Fibroblast of the conjunctiva (primary cell): ENCODE measurements at places on chromosomes 4 and X.

DNA sequence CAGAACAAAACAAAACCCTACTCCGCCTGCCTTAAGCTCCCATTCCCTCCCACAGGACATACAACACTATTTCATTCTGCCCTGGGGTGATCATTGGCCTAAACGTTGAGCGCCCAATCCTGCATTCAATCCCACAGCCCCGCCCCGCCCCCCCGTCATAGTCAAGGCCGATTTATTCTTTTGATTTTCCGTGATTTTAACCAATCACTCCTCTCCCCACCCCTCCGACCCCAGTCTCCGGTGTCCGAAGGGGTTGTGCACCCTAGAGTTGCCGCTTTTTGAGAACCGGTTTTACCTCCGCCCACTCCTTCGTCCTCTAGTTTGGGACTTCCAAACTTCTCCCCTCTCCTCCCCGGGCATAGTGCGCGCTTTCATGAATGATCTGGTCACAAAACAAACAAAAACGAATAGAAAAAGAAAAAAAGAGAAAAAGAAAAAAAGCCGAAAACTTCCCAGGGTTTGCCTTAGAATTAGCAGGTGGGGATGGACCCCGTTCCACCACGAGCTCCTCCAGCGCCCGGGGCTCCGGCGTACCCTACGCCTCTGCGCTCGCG lies 446 bp upstream of the UBE2A start:
- DNase-seq: peak; percentile 31

DNA sequence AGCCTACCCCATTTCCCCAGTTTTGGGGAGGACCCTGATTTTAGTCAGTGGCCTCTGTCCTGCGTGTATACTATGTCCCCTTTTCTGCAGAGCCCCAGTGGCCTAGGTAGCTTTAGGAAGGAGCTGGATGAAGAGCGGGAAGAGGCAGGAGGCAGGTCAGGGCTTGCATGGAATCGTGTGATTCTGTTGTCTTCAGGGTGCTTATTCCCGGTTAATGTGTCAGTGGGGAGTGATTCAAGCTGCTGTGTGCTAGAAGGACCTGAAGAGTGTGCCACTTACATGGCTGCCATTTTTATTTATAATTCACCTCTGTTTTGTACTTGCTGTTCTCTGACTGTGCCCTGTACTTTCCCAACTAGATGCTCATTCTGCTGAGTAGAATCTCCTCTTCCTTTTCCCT lies 127.3 kb upstream of the AMOT start:
- no peak for DNase-seq

- no peak for DNase-seq
These were observed 3.5 kb downstream of the TENT5D start for GRCh38 chrX:80423744-80424143.

DNA sequence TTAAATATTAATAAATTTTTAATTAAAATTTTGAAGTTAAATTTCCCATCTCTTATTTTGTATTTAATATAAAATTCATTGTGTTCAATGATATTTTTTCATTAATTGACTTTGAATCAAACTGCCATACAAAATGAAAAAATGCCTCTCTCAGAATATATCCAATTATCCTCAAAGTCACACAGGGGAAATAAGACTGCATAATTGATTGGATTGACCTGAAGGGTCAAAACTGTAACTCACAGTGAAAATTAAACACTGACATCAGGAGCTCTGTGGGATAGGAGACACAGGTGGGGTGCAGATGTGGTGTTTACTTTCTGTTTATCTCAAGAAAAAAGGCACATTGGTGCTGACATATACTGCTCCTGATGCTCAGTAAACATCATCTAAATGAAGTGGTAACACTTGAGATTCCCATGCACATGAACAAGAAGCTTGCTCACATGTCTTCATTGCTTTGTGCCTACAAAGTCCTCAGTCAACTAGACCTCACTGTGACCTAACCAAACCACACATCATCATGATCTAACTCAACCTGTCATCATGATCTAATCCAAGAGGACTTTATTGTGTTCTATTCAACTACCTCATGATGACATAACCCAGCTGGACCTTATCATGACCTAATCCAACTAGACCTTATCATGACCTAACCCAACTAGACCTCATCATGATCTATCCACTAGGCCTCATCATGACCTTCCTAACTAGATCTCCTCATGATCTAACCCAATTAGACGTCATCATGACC lies 83.7 kb downstream of the DHRSX start:
- DNase-seq: no peak

GRCh38 chr4:173252024-173252935 lies 81.9 kb downstream of the HMGB2 start:
- DNase-seq: peak; percentile 88
